GM23248 (cell line): ENCODE measurements at places on chromosomes 4 and X. TPM values are rescaled to one million over a fixed set of nuclear protein-coding genes. Genes with fewer than 3 reads are reported as not detected.

TBC1D9 gene
- 14.4 and 18.3 TPM in 2 replicates for total RNA-seq

HMX1 gene
- total RNA-seq = not detected in 2 replicates

AFP gene
- not detected in 2 replicates for total RNA-seq

GPR82 gene
- not detected in 2 replicates for total RNA-seq

DNA sequence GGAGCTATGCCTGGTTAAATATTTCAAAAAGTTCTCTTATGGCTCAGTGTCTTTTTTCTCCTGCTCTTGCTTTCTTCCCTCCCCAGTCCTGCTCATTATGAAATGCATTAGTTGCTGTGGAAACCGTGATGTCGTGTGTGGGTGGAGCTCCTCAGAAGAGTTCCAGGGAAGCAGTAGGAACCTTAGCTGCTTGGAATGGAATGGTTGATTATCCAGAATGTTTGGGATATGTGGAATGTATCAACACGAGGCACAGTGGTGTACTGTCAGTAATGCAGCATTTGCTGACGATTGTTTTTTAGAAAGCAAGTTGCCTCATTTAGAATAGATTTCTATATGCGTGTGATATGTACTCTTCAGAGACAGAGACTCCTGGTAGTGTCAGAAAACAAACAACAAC lies 333.2 kb downstream of the ARHGAP10 start:
- H3K4me3 ChIP-seq = no peak overlapping the region
- no peaks in the 10 kb centered on the region for H3K27me3 ChIP-seq
- H3K36me3 ChIP-seq = peaks cover 4% of the 10 kb centered on the region; the same call in 1 of the 2 replicates
- H3K4me1 ChIP-seq = peaks cover 10% of the 10 kb centered on the region; the same call in 1 of the 2 replicates
- DNase-seq = peak; percentile 84

DNA sequence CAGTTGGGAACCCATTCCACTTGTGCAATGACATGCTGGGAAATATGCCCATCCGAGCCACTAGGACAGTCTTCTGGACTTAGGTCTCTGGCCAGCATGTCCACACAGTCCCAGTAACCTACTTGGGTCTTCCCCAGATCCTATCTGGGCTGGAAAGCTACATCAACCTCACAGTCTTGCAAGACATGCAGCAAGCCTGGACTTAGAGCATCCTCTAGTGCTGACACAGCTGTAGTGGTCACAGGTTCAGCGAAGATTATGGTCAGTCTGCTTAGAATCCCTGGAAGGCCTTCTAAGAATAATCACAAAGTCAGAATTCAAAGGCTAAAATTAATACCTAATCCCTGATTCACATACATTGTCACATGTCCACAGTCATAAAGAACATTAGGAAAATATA lies 842.7 kb downstream of the STPG2 start:
- no peak overlapping the region for H3K27ac ChIP-seq
- no peaks in the 10 kb centered on the region for H3K27me3 ChIP-seq
- H3K36me3 ChIP-seq = no peaks in the 10 kb centered on the region
- no peak for DNase-seq
- H3K4me3 ChIP-seq = no peak overlapping the region

GRCh38 chrX:32176510-32176909 lies 1034.8 kb downstream of the DMD start:
- H3K27me3 ChIP-seq = no peaks in the 10 kb centered on the region
- no peak for DNase-seq
- H3K4me1 ChIP-seq = no peaks in the 10 kb centered on the region
- no peaks in the 10 kb centered on the region for H3K36me3 ChIP-seq
- H3K27ac ChIP-seq = no peak overlapping the region

- DNase-seq = peak; percentile 61
- no peaks in the 10 kb centered on the region for H3K36me3 ChIP-seq
- H3K4me3 ChIP-seq = peak within 1 kb of the TSS; percentile 74
- peaks cover 16% of the 10 kb centered on the region for H3K4me1 ChIP-seq
Measured at GRCh38 chr4:48906206-48907173, at the start of gene OCIAD2. OCIAD2 (minus strand) TSS chr4:48906774; CDS start chr4:48904549, 2,225 bp downstream.

GRCh38 chr4:95061220-95061619 lies 303.5 kb downstream of the BMPR1B start:
- no peaks in the 10 kb centered on the region for H3K36me3 ChIP-seq
- DNase-seq = no peak
- no peak overlapping the region for H3K4me3 ChIP-seq
- H3K4me1 ChIP-seq = no peaks in the 10 kb centered on the region
- H3K27me3 ChIP-seq = no peaks in the 10 kb centered on the region

- no peaks in the 10 kb centered on the region for H3K27me3 ChIP-seq
- H3K4me3 ChIP-seq = no peak overlapping the region
- H3K36me3 ChIP-seq = no peaks in the 10 kb centered on the region
- H3K27ac ChIP-seq = no peak overlapping the region
- peaks cover 25% of the 10 kb centered on the region for H3K4me1 ChIP-seq
- peak; percentile 62 for DNase-seq
Measured at GRCh38 chr4:73311428-73311827, 52.8 kb upstream of the ANKRD17 start.

- DNase-seq = no peak
- H3K4me1 ChIP-seq = peaks cover 11% of the 10 kb centered on the region
- no peaks in the 10 kb centered on the region for H3K36me3 ChIP-seq
- H3K4me3 ChIP-seq = no peak overlapping the region
Measured at GRCh38 chrX:119539872-119540271, 25.3 kb downstream of the STEEP1 start.
